ENCODE measurements at places on chromosomes 5 and 9. TPM values are rescaled to one million over a fixed set of nuclear protein-coding genes. Genes with fewer than 3 reads are reported as not detected.

The C9orf152 gene
- 0.07 TPM for total RNA-seq

The TNPO1 gene
- total RNA-seq, result 117 TPM

The CD74 gene
- not detected for total RNA-seq

The LCN9 gene
- not detected for total RNA-seq

The PCDHA4 gene
- total RNA-seq, result 1.5 TPM

The FOXD4L5 gene
- total RNA-seq, result not detected

The PCDHB5 gene
- total RNA-seq, result 1.2 TPM

The UBE2QL1 gene
- total RNA-seq, result 0.72 TPM

The OR1J1 gene
- not detected for total RNA-seq

The ATP10B gene
- not detected for total RNA-seq

The TAF11L10 gene
- total RNA-seq, result not detected

The CORO2A gene
- total RNA-seq, result 1.1 TPM

The DNAH5 gene
- total RNA-seq, result 2.1 TPM

The AHRR gene
- 3.8 TPM for total RNA-seq

The FST gene
- total RNA-seq, result 2.0 TPM

The PCDHGC4 gene
- not detected for total RNA-seq

The GARIN3 gene
- total RNA-seq, result not detected

The HAVCR1 gene
- 28.9 TPM for total RNA-seq

The CNTNAP3 gene
- 8.8 TPM for total RNA-seq

The ATP6V0E1 gene
- 425 TPM for total RNA-seq

The PCDHB2 gene
- total RNA-seq, result 3.7 TPM

The GRPEL2 gene
- 8.4 TPM for total RNA-seq

The ECSCR gene
- not detected for total RNA-seq

The BTNL8 gene
- not detected for total RNA-seq

The CCL27 gene
- not detected for total RNA-seq

The TRUB2 gene
- 49.8 TPM for total RNA-seq

The ENTREP1 gene
- 0.60 TPM for total RNA-seq

The CARD9 gene
- 1.3 TPM for total RNA-seq

The SMIM33 gene
- not detected for total RNA-seq

The LCN2 gene
- 5.2 TPM for total RNA-seq

The PDE4D gene
- 58.8 TPM for total RNA-seq

The CYSRT1 gene
- total RNA-seq, result 5.1 TPM

The F2RL1 gene
- total RNA-seq, result 265 TPM

The SURF1 gene
- 42.9 TPM for total RNA-seq

The TRIM36 gene
- 1.5 TPM for total RNA-seq

The FOXD4L3 gene
- total RNA-seq, result not detected

The ZDHHC21 gene
- 2.7 TPM for total RNA-seq

The FCN2 gene
- total RNA-seq, result not detected

The SPINK4 gene
- total RNA-seq, result not detected

The IL9 gene
- not detected for total RNA-seq

The GAS1 gene
- 0.07 TPM for total RNA-seq

The RABEPK gene
- 37.4 TPM for total RNA-seq

The QRFP gene
- not detected for total RNA-seq

The RASEF gene
- total RNA-seq, result 8.1 TPM

The AFAP1L1 gene
- total RNA-seq, result 13.1 TPM

The TXNDC8 gene
- not detected for total RNA-seq

Data from A549 treated with Mapracorat at 1 μM for 4 hours (cell line).